CD4-positive, alpha-beta T cell treated with Interleukin-1 beta for 1 hour (primary cell): ENCODE measurements at places on chromosomes 1 and 21.

DNA sequence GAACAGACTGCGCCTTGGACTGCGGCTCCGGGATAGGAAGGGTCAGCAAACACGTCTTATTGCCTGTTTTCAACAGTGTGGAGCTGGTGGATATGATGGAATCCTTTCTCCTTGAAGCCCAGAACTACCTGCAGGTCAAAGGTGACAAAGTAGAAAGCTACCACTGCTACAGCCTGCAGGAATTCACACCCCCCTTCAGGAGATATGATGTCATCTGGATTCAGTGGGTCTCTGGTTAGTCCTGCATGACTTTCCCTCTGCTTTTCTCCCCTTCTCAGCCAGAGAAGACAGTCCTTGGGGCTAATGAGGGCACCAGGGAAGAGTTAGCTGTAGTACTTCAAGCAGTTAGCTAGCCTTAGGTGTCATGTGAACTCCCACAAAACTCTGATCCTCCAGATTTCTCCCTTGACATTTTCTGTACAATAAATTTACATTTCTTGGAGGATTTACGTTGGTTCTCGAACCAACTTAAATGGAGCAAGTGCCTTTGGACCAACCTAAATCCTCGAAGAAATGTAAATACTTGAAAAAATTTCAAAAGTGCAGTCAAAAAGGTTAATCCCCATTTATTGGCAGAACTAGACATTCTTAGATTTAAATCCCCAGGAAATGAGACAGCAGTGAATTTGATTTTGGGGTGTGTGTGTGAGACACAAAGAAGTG lies 20.9 kb downstream of the NTMT2 start:
- DNase-seq: no peak

- no peak for DNase-seq
Measured at GRCh38 chr1:216190438-216190837, 232.8 kb downstream of the USH2A start.

DNA sequence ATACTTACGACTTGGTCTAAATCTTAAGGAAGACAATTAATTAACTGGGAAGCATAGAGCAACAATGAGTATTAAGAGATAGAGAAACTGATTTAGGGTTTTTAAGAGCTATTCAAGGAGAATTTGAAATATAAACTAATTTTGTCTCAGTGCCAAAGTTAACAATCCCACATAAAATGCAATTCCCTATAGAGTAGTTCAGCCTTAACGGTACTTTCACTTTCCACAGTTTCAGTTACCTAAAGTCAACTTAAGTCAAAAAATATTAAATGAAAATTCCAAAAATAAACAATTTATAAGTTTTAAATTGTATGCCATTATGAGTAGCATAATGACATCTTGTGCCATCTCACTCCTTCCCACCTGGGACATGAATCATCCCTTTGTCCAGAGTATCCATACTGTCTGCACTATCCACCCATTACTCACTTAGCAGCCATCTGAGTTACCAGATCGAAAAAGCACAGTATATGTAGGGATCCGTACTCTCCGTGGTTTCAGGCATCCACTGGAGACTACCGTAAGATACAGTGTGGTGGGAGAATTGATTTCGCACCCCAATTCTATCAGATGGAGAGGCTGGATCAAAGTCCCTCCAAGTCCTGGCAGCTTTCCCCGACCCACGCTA lies 4.8 kb upstream of the SARS1 start:
- DNase-seq: no peak

- no peak for DNase-seq
Measured at GRCh38 chr1:111832521-111833155, 76.9 kb downstream of the DDX20 start.

DNA sequence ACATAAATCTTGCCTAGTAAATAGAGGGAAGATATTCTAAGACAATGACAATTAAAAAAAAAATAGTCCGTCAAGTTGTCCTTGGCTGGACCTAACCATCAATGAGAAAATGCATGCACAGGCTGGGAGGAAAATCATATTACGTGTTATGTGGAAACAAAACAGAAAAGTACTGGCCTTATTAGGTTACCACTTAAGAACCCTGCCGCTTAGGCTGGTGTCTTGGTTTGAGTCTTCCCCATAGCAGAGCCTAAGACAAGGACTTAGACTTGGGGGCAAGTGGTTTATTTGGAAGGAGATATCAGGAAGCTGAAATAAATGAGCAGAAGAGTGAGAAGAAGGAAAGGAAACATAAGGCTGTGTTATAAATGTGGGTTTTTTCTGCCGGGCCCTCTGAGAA lies 186.4 kb downstream of the MRPL39 start:
- DNase-seq: no peak

DNA sequence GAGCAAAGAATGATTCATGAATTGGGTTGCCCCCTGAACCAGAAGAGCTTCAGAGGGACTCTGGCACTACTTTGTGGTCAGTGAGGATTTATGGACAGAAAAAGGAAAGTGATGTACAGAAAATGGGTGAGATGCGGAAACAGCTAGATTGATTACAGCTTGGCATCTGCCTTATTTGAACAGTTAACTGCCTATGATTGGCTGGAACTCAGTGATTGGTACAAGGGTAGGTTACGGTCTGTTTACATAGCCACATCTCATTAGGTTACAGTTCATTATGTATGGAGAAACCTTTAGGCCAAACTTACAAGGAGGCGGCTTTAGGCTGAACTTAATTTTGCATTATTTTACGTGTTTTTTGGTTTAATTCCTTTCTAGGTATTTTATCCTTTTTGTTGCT lies 29.0 kb upstream of the RHOU start:
- no peak for DNase-seq

- DNase-seq: no peak
Measured at GRCh38 chr21:36134803-36135390, at the start of gene CBR3. CBR3 (plus strand) TSS chr21:36135079; CDS start chr21:36135193, 114 bp downstream.

GRCh38 chr1:230858918-230859729 lies 9.2 kb downstream of the C1orf198 start:
- no peak for DNase-seq

DNA sequence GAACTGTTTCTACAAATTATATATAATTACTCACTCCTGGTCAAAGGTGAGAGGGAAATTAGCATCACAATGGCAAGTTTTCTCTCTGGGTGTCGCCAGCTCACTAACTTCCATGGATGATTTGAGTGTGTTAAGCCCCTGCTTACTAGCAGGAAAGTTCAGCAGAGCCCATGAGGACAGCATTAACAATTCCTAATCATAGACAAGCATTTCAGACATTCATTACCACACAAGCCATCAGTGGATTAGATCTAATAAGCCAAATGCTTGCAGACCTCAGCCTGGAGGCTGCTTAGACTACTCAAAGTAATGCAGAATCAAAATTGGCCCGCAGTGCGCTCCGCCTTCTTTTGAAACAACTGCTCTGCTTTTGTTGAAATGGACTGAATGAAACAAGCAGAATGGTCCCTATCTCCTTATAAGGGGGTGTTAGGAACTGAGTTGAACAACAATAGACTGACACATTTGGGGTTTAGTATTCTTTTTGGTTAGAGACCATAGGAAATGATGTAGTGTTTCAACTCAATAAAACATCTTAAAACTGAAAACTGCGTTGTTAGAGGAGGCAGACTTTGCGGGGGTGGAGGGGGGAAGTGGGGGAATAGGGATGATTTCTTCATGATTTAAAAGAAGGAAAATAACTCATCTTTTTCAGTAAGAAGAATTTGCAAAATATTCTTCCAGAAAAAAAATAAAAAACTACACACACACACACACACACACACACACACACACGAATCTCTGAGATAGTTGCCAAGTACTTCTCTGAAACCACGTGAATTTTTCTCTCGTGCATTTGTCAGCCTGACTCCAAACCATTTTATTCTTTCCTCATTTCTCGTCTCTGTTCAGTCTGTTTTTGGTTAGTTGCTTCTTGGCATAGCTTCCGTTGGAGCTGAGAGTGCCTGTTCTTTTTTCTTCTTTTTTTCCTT lies 54.6 kb downstream of the GORAB start:
- no peak for DNase-seq

GRCh38 chr1:113742515-113742914 lies 16.8 kb downstream of the PHTF1 start:
- DNase-seq: peak; percentile 8

- no peak for DNase-seq
Measured at GRCh38 chr1:181984006-181984405, 77.5 kb downstream of the ZNF648 start.

GRCh38 chr1:64268653-64269557 lies 65.5 kb downstream of the UBE2U start:
- peak; percentile 59 for DNase-seq

DNA sequence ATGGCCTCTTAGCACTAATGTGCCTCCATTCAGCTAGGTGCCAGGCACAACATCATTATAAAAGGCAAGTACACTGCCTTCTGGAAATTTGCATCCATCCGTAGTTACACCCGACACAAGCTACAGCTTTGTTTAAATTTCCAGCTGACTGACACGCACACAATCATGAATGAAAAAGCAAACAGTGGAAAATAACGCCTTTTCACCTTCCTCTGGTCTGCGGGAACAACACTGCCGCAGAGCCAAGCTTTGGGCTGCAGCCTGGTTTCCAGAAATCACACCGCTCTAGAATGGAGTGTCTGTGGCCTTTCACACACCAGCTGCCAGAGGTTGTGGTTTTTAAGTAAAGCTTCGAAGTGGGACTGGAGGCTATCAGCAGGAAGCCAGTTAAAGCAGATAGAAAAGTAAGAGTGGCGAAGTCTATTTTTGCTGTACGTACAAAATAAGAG lies 142.8 kb upstream of the COA6 start:
- no peak for DNase-seq

DNA sequence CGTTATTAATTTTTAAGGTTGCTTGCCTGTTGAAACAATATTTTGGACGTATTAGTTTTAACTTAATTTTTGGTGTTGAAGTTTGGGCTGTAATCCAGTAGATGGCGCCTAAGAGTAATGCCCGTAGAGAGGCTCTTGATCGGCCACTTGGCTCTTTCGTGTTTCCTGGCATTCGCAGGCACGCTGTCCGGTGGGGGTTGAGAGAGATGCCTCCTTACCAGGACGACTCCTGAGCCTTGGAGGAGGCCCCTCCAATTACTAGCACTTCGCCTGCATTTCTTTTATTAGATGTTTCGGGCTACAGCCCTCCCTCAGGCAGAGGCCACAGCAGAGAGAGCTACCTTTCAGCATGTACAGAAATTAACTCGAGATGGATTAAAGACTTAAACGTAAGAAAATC lies 12.0 kb downstream of the OR2M4 start:
- DNase-seq: peak; percentile 34

DNA sequence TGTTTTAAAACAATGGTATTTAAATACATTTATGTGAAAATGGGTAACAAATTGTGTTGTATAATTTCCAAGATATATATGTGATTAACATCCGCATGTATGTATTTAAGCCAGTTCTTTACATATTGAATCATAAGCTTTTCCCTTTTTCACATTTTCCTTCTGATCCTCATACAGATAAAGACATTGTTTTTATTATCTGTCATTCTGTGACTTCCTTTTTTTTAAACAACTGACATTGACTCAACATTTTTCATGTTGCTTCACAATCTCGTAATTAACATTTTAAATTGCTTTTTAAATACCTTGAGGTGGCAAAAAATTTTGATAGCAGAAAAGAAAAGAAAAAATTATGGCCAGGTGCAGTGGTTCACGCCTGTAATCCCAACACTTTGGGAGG lies 1.4 kb downstream of the STXBP3 start:
- no peak for DNase-seq

DNA sequence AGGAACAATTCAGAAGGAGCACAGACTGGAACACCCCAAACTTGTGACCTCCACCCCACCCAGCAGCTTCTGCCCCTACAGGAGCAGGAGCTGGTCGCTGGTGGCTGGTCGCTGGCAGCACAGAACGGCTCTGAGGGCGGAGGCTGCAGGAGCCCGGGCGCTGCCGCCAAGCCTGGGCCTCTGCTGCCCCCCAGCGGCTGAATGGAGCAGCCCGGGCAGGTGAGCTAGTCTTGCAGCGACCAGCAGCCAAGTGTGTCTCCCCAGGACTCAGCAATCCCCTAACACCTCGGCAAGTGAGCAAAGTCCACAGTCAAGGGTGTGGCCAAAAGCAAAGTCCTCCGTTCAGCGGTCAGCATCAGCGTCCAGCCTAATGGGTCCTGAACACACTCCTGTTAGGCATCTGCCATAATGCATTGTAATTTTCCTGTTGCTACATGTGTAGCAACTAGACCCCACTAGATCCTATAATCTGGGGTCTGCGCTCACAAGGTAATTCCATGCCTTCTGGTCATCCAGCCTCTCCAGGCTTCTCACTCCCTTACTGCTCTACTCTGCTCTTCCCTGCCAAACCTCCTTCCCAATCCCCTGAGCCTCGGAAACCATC lies 12.1 kb upstream of the GJB5 start:
- DNase-seq: peak; percentile 59

DNA sequence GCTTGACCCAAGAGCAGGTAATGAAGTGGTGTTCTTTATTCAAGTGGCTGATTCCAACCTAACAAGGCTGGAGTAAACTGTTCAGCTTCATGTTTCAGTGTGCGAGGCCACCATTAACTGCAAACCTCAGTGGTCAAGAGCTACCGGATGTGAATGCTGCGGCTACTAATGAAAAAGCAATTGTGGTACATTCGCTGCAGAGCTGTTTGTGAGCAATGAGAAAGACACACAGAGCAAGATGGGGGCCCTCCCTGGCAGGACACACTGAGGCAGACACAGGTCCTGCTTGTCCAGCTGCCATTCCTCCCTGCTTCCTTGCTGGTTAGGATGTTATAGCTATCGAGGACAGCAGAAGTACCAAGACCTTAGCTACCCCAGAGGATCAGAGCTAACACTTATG lies 26.1 kb downstream of the SYF2 start:
- no peak for DNase-seq

DNA sequence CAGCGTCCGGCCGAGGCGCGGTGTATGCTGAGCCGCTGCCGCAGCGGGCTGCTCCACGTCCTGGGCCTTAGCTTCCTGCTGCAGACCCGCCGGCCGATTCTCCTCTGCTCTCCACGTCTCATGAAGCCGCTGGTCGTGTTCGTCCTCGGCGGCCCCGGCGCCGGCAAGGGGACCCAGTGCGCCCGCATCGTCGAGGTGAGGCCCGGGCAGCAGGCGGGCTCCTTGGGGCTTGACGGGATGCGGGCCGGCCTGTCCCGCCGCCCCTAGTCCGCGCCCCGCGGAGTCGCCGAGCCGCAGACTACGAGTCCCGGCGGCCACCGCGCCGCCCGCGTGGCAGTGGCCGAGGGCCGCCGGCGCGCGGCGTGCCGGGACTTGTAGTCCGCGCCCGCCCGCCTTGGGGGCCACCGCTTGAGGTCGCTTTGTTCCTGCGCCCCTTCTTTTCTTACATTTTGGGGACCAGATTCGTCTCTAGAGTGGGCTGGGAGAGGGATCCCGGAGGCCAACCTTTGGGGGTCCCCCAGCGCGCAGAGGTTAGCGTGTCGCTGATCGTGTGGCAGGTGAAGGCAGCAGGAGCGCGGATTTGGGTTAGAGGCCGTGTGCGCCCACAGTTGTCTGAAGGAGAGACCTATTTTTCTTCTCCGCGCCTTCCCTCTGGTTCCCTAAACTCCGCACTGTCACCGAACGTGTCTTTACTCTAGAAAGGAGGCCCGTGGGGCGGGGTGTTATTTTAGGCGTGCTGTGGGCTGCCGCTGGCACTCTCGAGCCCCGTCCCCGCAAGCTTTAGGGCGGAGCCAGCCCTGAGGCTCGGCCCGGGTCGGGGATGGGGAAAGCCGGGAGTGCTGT lies 553 bp downstream of the CMPK1 start:
- peak; percentile 70 for DNase-seq
